GM12878 (cell line): ENCODE measurements at places on chromosomes 3 and 15.

DNA sequence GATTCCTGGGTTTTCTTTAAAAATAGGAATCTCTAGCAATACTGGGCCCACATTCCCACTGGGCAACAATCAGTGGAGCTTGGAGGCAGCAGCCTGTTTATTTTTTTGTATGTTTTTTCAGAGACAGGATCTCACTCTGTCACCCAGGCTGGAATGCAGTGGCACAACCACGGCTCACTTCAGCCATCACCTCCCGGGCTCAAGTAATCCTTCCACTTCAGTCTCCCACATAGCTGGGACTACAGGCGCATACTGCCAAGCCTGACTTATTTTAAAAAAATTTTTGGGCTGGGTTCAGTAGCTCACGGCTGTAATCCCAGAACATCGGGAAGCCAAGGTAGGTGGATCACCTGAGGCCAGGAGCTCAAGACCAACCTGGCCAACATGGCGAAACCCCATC, 29.1 kb upstream of the GNB5 start:
- DNase-seq, result no peak

GRCh38 chr15:79028411-79028964, 62.1 kb downstream of the RASGRF1 start:
- no peak for DNase-seq

DNA sequence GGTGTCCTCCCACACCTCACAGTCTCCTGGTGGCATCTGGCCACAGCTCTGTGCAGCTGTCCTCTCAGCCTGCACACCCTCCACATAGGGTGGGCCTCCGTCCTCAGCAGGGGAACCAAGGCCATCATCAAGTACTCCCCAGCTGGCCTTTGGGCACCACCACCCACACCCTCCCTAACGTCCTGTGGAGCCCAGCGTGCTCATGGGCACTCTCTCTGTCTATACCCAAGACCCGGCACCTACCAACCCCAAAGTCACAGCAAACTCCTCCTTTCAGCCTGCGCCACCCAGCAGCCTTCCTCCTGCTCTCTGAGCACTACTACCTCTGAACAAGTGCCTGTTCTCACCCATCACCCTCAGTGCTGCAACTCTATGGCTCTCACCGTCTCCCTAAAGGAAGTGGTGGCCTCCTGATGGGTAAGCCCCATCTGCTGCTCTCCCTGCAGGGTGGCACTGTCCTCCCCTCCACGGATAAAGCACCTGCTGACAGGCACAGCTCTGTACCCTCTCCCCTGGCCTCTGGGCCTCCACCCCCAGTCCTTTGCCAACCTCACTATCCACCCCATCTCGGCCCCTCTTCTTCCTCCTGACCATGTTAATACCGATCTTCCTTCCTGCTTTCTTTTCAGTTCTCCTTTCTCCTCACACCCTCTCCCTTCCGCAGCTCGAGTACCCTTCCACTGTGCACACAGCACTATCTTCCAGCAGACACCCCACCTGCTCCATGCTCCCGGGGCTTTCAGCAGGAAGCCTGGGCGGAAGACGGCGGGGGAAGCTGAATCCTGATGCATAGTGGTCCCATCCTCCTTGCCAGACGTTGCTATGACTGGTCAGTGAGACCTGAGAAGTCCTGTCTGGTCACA, 31.5 kb downstream of the SLC41A3 start:
- DNase-seq, result no peak

GRCh38 chr15:34725556-34725955, 29.2 kb downstream of the GJD2 start:
- DNase-seq, result no peak

GRCh38 chr3:145088917-145089316, 1072.1 kb downstream of the PLOD2 start:
- no peak for DNase-seq

DNA sequence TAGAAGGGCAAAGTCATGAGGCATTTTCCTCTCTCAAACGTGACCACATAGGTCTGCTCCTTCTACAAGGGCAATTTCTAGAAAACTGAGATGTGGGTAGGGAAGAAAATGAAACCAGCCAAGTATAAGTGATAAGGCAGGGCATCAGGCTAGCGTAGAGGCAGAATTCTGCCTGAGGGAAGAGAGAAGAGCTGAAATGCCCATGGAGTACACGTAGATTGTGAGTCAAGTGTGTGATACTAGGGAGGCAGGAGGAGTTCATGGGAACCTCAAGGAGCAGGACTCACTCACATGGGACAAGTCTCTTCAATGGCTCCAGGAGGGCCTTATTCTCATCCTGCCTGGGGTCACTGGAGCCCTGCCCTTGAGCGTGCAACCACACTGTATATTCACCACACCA, 34.9 kb upstream of the PPP4R2 start:
- no peak for DNase-seq

GRCh38 chr15:83914906-83915305, 261.0 kb downstream of the ADAMTSL3 start:
- DNase-seq, result no peak

DNA sequence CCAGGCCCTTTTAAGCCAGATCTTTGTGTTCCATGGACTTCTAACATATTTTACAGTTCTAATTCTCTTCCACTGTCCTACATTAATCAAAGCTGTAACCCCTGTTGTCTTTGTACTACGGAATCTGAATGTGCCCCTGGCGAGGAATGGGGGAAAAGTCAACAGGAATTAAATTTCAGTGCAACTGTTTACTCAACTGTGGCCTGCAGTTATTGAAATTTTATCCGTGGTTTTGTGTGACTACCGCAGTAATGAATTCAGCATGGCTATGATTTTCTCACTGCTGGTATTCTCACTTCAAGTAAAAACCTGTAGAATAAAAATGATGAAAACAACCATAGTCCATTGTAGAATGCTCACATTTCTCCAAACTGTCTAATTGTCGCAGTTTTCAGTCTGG, 388.0 kb downstream of the FOXP1 start:
- DNase-seq, result no peak

DNA sequence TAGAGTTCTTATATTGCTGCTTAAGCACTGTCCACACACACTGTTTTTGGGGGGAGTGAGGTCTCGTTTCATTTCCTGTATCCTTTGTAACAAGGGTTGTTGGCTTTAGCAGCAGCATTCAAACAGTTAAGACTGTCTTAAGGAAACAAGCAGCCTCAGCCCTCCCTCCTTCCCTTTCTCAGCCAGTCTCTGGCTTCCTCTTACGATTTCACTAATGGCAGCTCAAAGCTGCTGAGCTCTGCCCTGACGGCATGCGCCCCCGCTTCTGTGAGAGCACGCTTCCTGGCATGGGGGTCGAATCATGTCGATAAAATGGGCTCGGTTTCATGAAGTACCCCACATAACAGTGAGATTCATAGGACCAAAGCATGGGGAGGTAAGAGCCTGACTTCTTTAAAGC, 105.0 kb downstream of the KLHL25 start:
- peak; percentile 84 for DNase-seq

- no peak for DNase-seq
Observed at GRCh38 chr3:115022199-115022598, 124.9 kb downstream of the ZBTB20 start.

DNA sequence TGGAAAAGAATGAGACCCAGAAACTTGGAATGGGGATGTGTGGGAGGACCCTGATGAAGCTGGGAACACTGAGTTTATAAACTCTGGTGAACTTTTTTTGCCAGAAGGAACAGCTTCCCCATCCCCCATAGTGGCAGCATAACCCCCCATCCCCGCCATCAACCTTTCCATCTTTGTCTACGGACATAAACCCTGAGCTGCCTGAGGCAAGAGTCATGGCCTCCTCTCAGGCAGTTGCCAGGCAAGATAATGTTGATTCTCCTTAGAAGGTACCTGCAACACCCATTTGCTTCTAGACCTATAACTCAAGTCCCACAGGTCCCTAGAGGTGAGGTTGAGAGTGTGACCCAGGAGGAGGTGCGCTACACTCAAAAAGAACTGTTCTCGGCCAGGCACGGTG, 11.5 kb downstream of the MAP4 start:
- no peak for DNase-seq

- no peak for DNase-seq
Observed at GRCh38 chr15:71683411-71684274, 126.7 kb upstream of the NR2E3 start.

- no peak for DNase-seq
Observed at GRCh38 chr3:41143421-41144031, 55.8 kb upstream of the CTNNB1 start.

GRCh38 chr15:85694091-85694490, 100.6 kb downstream of the KLHL25 start:
- no peak for DNase-seq

GRCh38 chr3:184011230-184011876, 6.3 kb downstream of the ABCC5 start:
- no peak for DNase-seq

GRCh38 chr3:111035902-111036301, 35.7 kb upstream of the NECTIN3 start:
- DNase-seq, result no peak

DNA sequence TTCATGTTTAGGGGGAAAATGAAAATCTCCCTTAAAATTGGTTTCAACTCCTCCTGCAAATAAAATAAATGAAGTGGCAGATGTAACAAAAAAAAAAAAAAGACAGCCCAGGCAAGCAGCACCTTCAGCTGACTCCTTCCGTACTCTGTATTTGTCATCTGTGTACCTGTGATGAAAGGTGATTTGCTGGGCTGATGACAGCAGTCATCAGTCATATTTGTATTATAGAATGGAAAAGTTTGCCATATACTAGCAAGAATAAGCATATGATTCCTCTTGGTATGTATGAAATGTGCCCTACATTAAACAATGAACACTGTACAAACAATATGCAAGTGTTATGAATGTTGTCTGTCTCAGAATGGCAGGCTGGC, 44.1 kb upstream of the WWTR1 start:
- DNase-seq, result no peak

- DNase-seq, result no peak
Observed at GRCh38 chr3:130256821-130257340, 88.6 kb upstream of the COL6A5 start.

DNA sequence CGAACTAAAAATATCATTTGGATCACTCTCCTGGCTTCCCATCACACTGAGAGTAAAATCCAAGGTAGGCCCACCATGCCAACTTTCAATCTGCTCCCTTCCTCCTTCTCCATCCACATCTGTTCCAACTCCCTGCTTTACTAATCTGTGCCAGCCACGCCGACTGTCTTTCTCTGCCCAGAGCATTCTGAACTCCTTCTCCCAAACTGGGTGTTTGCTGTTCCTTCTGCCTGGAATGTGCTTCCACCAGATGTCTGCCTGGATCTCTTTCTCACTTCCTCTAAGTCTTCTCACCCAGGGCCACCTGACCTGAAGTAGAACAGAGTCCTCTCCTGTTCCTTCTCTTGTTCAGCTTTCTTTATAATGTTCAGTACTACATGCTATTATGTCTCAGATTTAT, 5.6 kb upstream of the ARL8B start:
- DNase-seq, result no peak

DNA sequence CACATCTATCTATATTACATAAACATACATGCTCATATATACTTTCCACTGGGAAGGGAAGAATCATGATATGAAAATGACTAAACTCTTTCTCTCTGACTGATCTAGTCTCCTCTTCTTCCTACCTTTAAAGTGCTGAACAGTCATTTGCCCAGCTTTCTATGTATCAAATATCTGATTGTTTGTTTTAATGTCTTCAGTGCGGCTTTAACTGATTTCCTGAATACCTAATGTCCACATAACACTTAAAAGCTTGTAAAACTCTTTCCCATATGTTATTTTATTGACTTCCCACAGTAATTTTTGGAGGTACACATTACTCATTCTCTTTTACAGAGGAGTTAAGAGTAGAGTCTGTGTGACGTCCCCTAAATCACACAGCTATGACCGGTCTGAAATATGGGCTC, 28.2 kb downstream of the CPOX start:
- DNase-seq, result no peak

GRCh38 chr3:17765819-17766472, 23.5 kb upstream of the TBC1D5 start:
- DNase-seq, result peak; percentile 60

DNA sequence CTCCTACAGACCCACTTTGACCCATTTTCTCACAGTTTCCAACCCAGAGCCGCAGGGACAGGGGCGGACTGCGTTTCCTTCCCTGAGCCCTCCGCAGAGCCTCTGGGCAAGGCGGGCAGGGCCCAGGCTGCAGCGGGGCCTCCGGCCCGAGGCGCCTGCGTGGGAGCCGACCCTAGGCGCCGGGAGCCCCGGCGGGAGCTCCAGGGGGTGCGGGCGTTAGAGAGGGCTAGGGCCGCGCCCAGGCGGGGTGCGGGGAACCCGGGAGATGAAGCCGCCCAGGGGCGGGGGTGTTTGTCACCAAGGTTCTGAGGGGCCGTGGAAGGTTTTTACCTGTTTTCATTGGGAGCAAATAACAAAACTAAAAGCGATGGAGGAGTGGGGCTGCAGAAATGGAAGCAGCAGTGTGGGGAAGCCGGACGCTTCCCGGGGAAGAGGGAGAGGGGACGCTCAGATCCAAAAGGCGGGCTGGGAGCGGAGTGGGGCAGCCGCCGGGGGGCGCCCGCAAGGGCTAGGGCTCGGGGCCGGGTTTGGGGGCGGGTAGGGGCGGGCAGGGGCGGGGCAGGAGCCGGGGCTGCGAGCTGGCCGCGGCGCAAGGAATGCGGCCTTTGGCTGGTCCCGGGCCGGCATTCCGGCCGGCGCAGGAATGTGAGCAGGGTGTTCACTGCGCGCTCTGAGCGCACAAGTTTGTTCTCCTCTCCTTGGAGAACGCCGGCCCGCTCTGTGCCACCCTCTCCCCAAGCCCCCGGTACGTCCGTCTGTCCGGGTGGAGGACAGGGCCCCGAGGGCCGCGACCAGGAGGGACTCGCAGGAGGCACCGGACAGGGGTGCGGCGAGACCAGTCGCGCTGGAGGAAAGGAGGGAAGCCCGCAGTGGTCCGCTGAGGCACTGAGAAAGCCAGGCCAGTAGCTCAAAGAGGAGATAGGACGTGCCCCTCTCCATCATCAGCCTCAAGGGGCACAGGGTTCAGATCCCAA, 61.1 kb downstream of the AMOTL2 start:
- DNase-seq, result no peak
